Left lobe of liver (tissue), 2 donors: ENCODE measurements at places on chromosomes 5 and 9. TPM values are rescaled to one million over a fixed set of nuclear protein-coding genes. Genes with fewer than 3 reads are reported as not detected.

- no peak for DNase-seq
These were observed 922.2 kb upstream of the SEMA6A start for GRCh38 chr5:117496801-117497200.

GRCh38 chr9:130421154-130421801 lies 23.5 kb upstream of the ASS1 start:
- DNase-seq, result no peak

DNA sequence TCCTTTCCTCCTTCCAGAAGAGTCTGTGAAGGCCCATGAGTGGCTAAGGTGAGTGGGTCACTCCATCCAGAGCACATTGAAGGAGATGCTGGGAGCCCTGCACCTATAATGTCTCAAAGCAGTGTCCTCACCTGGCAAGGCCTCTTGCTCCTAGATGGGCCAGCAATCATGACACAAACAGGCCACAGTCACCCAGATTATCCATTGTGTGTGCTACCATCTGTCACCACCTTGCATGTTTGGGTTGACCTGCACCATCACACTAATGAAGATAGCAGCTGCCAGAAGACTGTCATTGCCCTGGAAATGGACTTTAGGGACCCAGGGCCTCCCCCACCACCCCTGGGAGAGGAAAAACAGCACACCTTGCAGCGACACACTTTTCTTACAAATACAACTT lies 69.6 kb downstream of the GABBR2 start:
- no peak for DNase-seq

- no peak for DNase-seq
These were observed 190.1 kb downstream of the TMEM232 start for GRCh38 chr5:110536120-110537115.

DNA sequence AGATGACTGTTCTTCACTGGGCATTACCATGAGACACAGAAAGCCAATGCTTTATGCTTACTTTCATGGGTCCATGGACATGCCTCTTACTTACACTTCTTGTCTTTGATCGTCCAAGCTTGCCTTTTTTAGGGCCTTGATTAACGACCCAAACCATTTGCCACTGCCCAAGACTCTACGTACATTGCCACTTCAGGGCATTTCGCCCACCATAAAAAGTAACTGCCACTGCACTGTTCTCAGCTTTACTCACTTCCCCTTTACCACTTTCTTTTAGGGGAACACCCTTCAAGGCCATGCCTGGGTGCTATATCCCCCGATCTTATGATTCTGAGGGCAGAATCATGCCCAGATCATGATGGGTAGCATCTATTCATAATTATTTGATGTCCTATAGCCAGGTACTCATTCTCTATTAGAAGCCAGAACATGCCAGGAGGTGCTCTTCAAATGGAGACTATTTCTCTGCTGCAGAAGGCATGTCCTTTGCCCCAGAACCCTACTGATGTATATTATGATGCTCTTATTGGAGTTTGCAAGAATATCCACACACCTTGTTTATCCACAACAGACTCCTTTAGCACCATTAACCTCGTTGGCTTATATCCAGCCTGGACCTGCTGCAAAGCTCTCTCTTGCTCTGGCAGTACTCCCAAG lies 64.1 kb upstream of the RAD23B start:
- DNase-seq, result no peak

- no peak for DNase-seq
These were observed 111.4 kb downstream of the FANCC start for GRCh38 chr9:95206143-95206542.

- no peak for DNase-seq
These were observed 435.2 kb upstream of the ADAMTS16 start for GRCh38 chr5:4704951-4705350.

- DNase-seq, result no peak
These were observed 138.1 kb upstream of the ADAMTSL1 start for GRCh38 chr9:18335825-18336224.

DNA sequence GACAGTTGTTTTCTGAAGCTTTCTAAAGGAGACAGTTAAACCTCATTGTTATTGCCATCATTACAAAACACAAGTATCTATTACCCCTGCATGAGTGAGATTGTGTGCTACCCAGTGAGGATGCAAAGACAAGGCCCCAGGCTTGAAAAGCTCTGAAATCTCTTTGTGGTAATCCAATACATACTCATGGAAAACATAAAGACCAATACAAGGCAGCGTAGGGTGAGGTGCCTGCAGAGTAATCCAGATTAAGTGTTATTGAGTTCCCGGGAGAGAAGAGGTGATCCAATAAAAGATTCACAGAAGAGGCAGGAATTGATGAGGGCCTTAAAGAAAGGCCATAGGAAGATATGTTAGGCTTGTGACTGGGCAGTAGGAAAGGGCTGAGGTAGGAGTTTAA lies 150.1 kb downstream of the MEF2C start:
- no peak for DNase-seq

GRCh38 chr5:78754655-78755054 lies 106.1 kb upstream of the LHFPL2 start:
- no peak for DNase-seq

DNA sequence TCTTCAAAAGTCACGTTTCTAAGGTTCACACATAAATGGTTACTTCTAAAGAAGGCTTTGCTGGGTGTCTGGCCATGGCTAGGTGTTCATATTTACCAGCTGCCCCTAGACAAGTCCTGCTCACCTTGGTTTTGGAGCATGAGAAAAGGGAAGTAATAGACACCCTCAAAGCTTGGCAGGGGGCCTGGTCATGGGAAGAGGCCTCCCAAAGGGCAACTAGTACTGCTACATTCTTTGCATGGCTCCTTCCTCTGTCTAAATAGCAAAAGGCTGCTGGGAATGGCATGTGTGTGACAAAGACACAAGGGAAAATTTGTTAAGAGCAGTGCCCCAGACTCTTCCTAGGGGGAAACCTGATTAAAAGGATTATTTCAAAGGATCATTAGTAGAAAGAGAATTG lies 93.4 kb downstream of the NRG2 start:
- DNase-seq, result peak; percentile 23

- DNase-seq, result no peak
These were observed 53.2 kb upstream of the SLC25A51 start for GRCh38 chr9:37956904-37957663.

- DNase-seq, result no peak
These were observed 110.7 kb downstream of the PLK2 start for GRCh38 chr5:58348996-58349728.

- peak; percentile 52 for DNase-seq
These were observed 1.0 kb upstream of the MEF2C start for GRCh38 chr5:88883836-88884607.

DNA sequence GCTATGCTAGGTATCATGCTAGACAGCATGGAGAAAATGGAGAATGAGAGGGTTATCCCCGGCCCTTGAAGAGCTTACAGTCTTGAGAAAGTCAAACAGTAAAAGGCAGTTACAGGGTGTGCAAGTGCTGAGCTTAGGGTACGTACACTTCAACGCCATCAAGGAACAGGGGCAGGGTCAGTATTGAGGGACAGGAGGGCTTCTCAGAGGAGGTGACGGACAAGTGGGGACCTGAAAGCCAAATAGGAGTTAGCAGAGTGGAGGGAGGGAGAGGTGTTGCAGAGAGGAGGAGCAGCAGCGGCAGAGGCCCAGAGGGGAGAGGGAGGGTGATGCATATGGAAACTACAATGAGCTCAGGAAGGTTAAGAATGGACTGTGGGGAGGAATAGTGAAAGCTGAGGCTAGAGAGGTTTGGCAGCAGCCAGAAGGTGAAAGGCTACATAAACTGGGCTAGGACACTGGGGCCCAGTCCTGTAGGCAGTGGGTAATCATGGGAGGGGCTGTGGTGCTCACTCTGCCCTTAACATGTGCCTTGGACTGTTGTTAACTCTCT lies 88.0 kb downstream of the NRG2 start:
- no peak for DNase-seq

- no peak for DNase-seq
These were observed 97.4 kb downstream of the HOMER1 start for GRCh38 chr5:79416499-79416898.

- DNase-seq, result no peak
These were observed 19.5 kb downstream of the RALGDS start for GRCh38 chr9:133101356-133102189.

DNA sequence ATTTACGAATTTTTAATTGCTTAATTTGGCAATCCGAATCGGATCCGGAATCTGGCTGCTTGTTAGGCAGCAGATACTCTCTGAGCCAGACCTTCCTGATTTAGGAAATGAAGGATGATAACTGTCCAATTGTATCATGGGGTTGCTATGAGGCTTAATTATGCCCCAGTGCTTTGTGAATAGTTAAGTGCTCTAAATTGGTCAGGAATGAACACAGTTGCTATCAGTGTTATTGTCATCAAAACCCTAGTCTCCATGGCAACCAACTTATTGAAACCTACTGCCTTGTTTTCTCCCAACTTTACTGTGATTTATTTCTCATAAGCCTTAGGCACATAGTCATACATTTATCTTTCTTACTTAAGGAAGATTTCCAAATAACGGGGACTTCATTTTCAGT lies 47.9 kb downstream of the MAMDC2 start:
- DNase-seq, result no peak

The ST8SIA4 gene
- total RNA-seq, result 1.7 TPM

The ANXA2R gene
- 0.35 TPM for total RNA-seq

The TAS2R1 gene
- total RNA-seq, result not detected

The IL33 gene
- 9.3 TPM for total RNA-seq

The PDE4D gene
- 2.4 TPM for total RNA-seq

The TLE1 gene
- 36.6 TPM for total RNA-seq

The PCDHGA5 gene
- total RNA-seq, result 0.35 TPM

The PLAC8L1 gene
- not detected for total RNA-seq

The SYK gene
- total RNA-seq, result 3.2 TPM

The MSMP gene
- 1.5 TPM for total RNA-seq

The SFXN1 gene
- 81.0 TPM for total RNA-seq

The LTC4S gene
- total RNA-seq, result 2.6 TPM

The ACER2 gene
- total RNA-seq, result 2.3 TPM
